ENCODE measurements at places on chromosomes 12 and 14.

GRCh38 chr12:90899456-90900182 lies 55.4 kb downstream of the CCER1 start:
- DNase-seq: no peak

DNA sequence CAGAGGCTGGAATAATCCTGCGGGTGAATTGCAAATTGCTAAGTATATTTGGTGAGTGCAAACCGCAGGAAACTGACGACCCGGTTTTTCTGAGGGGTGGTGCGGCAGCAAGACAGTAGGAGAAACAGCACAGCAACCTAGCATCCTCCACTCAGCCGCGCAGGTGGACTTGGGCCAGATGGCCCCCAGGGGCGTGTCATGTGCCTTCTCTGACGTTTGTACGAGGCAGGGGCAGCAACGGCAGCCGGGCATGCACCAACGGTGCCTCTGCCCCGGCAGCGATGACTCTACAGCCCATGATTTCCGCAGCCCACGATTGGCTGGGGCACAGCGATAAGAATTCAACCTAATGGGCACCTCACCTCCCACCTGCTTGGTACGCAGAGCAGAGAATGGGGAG lies 11.1 kb upstream of the CLEC2A start:
- DNase-seq: no peak

GRCh38 chr14:59585891-59586554 lies 9.4 kb upstream of the CCDC175 start:
- no peak for DNase-seq

DNA sequence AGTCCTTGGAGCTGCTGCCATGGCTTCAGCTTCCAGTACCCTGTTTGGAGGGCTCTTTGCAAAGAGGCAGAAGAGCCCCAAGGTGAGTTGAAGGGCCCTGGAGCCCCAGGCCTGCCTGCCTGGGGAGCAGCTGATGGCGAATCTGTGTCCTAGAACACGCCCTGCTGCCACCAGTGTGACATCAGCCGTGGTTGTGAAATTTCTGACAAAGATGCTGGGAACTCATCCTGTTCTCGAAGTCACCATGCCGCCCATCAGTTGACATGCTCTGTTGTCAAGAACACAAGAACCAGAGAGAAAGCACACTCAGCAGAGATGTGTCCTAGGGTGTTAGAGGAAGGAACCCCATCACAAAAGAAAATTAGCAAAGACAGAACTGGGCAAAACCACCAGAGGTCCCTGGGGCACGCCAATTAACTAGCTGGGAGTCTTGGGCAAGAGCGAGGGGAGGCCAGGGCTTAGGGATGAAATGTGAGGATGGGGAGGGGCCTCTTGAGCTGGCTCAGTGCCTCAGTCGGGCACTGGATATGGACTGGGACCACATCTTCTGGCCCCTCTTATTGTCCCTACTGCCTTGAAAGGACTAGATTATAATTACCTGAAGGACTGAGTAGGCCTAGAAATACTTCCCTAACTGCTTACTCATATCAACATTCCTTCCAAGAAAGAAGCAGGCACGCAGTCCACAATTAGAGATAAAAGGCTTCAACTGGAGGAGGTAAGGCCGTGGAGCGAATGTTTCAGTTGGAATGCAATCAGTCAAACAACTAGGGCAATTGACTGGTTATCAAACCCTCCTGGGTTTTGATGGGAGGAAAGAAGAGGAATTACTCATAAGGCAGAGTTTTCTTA lies 163.1 kb downstream of the CACNA1C start:
- no peak for DNase-seq

GRCh38 chr12:75822416-75822815 lies 209.2 kb downstream of the PHLDA1 start:
- DNase-seq: no peak

- DNase-seq: no peak
Measured at GRCh38 chr12:98319716-98320425, 195.5 kb upstream of the TMPO start.

All from activated T-cell treated with anti-CD3 and anti-CD28 coated beads for 1 hour (primary cell).